ENCODE measurements at places on chromosomes 2 and 18.

DNA sequence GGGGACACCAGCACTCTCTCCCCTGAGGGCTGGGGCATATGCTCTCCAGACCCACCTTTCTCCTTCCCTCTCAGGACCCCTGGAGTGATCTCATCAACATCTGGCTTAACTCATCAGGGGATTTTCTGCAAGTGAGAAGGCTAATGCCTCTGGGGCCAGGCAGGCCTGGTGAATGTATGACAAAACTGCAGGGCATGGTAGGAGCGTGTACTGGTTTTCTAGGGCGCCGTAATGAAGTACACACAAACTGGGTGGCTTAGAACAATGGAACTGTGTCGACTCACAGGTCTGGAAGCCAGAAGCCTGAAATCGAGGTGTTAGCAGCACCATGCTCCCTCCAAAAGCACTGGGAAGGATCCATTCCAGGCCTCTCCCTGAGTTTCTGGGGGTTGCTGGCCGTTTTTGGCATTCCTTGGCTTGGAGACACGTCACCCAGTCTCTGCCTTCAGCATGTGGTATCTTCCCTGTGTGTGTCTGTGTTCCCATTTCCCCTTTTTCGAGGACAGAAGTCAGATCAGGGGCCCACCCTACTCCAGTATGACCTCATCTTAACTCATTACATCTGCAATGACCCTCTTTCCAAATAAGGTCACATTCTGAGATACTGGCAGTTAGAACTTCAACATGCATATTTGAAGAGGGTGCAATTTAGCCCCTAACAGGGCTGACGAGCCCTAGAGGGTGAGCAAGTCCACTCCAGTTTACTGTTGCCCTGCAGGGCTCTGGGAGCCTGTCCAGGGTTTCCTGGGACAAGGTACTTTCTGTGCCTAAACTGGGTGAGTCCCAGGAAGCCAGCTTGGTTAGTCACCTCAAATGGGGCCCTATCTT is 45.5 kb upstream of the CAB39 start:
- no peak for DNase-seq

DNA sequence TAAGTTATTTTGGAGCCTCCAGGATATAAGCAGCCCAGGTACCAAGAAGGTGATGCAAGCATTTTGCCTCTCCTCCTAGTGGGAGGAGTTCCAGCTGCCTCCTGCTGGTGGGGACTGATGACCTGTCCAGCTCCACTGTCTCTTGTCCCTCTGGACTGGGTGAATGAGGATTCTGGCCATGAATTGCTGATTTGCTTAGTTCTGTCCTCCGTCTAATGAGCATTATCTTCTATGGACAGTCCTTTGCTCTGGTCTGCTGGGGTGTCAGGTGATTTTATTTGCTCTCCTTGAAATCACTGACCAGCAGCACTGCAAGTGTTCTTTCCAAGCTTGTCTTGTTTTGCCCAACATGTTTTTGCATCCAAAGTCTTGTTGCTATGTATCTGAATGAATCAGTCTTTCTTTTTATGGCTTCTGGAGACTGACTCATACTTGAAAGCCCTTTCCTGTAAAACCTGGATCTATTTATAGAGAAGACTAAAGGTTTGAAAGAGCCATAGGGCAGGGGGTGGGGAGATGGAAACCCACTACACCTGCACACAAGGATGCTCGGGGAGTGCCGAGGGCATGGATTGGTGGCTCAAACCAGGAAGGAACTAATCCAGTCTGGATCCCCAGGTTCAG is 40.5 kb upstream of the EFHD1 start:
- DNase-seq: no peak

- no peak for DNase-seq
Observed at GRCh38 chr2:64422466-64422865, 31.5 kb upstream of the LGALSL start.

DNA sequence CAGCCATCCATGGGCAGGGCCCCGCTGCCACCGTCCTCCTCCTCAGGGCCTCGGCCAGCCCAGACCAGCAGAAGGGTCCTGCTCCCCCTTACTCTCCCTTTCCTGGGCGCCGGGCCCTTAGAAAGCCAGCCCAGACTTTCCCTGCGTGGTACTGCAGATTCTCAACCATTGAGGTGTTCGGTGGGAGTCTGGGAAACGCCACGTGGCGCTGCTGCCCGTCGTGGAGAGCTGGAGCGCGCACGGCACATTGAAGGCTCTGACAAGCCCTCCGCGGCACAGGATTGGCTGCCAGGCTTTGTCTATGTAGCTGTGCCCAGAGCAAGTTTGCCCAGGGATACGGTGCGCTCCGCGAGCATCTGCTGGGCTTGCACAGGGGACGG is 10.4 kb upstream of the KLHL30 start:
- DNase-seq: no peak

DNA sequence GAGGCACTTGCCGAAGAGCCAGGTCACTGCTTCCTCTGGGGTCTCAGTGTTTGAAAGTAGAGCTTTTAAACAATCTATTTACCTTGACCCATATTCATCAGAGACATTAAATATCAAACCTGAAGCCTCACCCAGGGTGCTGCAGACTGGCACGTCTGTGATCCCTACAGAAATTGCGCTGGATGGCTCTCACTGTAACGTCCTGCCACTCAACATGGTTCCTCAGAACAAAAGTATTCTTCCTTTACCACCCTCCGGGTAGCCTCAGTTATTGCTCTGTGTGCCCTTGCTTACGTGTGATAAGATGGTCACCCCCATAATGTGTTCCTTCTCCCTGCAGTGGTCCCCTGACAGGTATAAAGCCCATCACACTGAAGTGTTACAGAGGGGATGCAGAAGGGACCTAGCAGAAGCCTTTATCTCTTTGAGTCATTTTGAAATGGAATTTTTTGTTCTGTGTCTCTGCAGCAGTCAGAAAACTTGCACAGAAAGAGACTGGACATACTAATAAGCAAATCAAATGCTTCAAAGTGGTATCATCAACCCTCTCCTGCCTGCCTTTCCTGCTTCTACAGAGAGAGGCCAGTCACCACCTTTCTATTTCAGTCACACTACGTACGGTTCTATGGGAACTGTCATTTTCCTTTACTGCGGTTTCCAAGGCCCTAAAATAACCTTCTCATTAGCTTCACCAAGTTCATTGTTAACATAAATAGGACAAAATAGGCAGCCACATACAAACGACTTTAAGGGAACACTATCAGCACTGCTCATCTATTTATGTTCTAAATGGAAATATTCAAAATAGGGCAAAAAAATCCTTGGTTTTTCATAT is 86.8 kb downstream of the METTL8 start:
- no peak for DNase-seq

GRCh38 chr18:40608226-40608625 is 1346.8 kb upstream of the PIK3C3 start:
- no peak for DNase-seq

GRCh38 chr2:177149155-177149503 is 63.5 kb upstream of the HNRNPA3 start:
- no peak for DNase-seq

DNA sequence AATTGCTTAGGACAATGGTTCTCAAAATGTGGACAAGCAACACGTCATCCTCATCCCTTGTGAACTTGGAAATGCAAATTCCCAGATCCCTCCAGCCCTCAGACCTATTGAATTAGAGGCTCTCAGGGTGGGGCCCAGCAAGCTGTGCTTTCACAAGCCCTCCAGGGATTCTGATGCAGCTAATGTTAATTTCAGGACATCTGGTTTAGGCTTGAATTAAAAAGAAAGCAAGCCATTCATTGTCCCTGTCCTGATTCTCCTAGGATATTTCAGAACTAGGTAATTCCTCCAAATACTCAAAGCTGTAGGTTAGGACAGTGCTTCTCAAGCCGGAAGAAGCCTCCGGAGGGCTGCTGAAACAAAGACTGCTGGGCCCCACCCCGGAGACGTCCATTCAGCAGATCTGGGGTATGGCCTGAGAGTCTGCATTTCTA is 26.0 kb upstream of the GLI2 start:
- no peak for DNase-seq

- DNase-seq: peak; percentile 88
Observed at GRCh38 chr2:160429248-160430000, 64.2 kb downstream of the RBMS1 start.

GRCh38 chr2:95262896-95263542 is 11.2 kb upstream of the PROM2 start:
- DNase-seq: no peak

DNA sequence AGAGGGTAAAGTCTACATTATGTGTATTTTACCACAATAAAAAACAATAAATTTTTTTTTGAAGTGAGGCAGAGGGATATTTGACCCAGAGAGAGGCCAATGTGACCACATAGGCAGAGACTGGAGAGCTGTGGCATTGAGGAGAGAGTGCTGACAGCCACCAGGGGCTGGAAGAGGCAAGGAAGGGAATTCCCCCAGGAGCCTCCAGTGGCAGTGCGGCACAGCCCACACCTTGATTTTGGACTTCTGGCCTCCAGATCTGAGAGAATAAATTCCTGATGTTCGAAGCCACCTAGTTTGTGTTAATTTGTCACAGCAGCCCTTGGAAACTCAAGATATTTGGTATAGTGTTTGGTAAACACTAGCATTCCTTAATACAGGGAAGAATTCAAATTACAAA is 22.7 kb downstream of the ANKRD29 start:
- no peak for DNase-seq

GRCh38 chr2:453132-453531 is 165.2 kb upstream of the ALKAL2 start:
- no peak for DNase-seq

DNA sequence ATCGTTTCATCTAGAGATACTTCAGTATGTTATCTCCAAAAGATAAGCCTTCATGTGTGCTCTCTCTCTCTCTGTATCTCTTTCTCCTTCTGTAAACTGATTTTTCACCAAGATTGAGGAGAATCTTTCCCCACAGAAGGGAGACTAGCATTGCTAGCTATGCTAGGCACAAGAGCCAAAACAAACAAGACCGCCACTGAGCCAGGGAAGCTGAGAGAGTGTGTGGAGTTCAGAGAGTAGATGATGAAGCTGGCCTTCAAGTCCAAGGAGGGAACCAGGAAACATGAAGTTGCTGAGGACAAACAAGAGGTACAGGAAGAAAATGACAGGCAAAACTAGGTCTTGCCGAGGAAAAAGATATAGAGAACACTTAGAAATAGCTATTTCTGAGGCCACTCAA is 23.4 kb downstream of the DAPL1 start:
- no peak for DNase-seq
